ENCODE measurements at places on chromosomes 6 and 20. TPM values are rescaled to one million over a fixed set of nuclear protein-coding genes. Genes with fewer than 3 reads are reported as not detected.

DNA sequence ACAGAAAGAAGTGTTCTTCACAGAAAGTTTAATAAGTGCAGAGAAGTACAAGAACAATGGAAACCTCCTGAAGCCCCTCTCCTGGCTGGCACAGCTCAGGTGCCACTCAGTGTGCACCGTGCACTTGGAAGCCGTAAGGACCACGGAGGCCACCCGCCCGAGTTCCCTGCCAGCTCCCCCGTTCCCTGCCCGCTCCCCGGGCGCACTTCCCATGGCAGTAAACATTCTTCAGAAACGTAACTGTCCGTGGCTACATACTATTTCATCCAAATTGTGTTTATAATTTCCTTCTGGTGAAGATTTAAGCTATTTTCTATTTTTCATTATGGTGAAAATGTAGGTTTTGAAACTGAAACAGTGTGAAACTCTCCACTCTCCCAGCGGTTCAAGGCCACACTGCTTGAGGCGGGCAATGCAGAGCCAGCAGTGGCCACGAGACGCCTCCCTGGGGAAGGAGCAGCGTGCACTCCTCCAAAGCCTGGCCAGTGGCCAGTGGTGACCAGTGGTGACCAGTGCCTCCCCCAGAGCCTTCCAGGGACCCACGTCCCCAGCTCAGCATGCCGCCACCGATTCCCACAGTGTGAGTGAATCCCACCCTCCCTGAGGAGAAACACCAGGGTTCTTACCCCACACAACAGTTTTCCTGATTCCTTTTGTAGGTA lies 46.4 kb downstream of the TAF4 start:
- H3K27me3 ChIP-seq = no peaks in the 10 kb centered on the region
- no peak overlapping the region for H3K27ac ChIP-seq
- H3K4me3 ChIP-seq = no peak overlapping the region

DNA sequence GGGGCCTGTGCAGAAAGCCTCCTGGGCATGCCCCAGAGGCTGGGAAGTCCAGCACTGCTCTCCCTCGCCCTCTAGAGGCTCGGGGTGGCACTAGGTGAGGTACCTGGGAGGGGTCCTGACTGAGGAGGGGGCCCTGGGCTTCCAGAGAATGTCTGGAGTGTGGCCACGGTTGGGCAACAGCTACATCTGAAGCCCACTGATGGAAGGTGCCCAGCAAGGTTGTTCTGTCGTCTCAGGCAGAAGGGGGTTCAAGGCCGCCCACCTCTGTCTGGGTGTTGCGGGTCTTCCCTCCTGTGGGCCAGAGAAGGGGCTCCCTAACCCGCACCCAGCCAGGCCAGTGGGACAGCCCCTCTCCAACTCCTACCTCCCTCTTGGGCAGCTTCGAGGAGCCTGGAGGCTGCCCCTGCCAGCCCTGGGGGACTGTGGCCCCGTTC lies 11.4 kb upstream of the VEGFA start:
- H3K27ac ChIP-seq = no peak overlapping the region
- DNase-seq = peak; percentile 48
- H3K4me1 ChIP-seq = peaks cover 5% of the 10 kb centered on the region

GRCh38 chr20:11267131-11267761 lies 593.4 kb upstream of the JAG1 start:
- H3K27me3 ChIP-seq = no peaks in the 10 kb centered on the region
- no peak overlapping the region for H3K27ac ChIP-seq
- DNase-seq = no peak
- H3K4me1 ChIP-seq = no peaks in the 10 kb centered on the region
- H3K36me3 ChIP-seq = no peaks in the 10 kb centered on the region

- H3K27me3 ChIP-seq = peaks cover 10% of the 10 kb centered on the region
- H3K4me1 ChIP-seq = peaks cover 13% of the 10 kb centered on the region
- H3K27ac ChIP-seq = no peak overlapping the region
Observed at GRCh38 chr6:122372647-122373046, 26.8 kb upstream of the HSF2 start.

DNA sequence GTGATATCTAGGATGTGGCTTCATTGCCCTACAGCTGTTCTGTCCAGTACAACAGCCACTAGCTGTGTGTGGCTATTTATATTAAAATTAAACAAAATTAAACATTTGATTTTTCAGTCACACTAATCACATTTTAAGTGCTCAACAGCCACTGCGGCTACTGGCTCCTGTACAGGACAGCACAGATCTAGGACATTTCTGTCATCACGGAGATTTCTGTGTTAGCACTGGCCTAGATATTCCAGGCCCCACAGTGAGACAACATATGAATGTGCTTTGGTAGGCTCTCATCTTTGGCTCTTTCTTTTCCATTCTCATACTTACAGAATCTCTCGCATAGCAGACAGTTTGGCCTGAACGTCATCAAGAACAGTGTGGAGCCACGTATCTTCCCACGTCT lies 48.4 kb upstream of the ZBTB24 start:
- peaks cover 4% of the 10 kb centered on the region for H3K36me3 ChIP-seq
- no peaks in the 10 kb centered on the region for H3K27me3 ChIP-seq
- no peaks in the 10 kb centered on the region for H3K4me1 ChIP-seq
- no peak overlapping the region for H3K27ac ChIP-seq
- DNase-seq = no peak

- no peaks in the 10 kb centered on the region for H3K36me3 ChIP-seq
- no peak within 1 kb of the TSS for H3K4me3 ChIP-seq
- no peak within 1 kb of the TSS for H3K27ac ChIP-seq
- H3K4me1 ChIP-seq = no peaks in the 10 kb centered on the region
Observed at GRCh38 chr20:62219992-62220665, at the start of gene HRH3. Gene HRH3 (minus strand): TSS chr20:62220278. CDS start chr20:62219970, 308 bp downstream.

DNA sequence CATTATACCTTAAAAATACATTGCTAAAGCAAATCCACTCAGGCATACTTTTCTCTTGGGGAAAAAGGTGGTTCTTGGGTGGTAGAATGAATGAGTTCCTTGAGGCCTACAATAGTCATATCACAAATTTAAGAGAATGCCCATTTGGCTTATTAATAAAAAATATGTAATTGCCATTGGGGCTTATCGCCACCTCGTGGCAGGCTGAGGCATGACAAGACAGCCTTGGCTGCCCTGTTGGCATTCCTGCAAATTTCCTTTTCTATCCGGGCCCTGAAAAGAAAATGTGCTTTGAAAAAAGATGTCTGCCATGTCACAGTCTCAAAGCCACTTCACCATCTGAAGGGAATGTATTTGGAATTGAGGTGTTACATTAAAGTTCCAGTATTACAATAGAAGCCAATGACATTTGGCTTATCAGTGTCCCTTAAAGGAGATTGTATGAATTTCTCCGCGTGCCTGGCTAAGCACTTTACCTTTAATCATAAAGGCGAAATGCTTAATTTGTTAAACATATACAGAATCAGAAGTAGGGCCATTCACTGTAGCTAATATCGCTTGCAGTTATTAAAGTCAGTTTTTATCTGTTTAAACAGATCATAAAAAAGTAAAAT lies 188.3 kb upstream of the ZFP64 start:
- peaks cover 2% of the 10 kb centered on the region for H3K36me3 ChIP-seq
- no peak overlapping the region for H3K4me3 ChIP-seq
- DNase-seq = peak; percentile 40

MYLK2 gene
- 0.27 TPM for total RNA-seq

Measured in activated CD4-positive, alpha-beta memory T cell treated with anti-CD3 and anti-CD28 coated beads for 36 hours (primary cell).